ENCODE measurements at places on chromosomes 12 and 14.

DNA sequence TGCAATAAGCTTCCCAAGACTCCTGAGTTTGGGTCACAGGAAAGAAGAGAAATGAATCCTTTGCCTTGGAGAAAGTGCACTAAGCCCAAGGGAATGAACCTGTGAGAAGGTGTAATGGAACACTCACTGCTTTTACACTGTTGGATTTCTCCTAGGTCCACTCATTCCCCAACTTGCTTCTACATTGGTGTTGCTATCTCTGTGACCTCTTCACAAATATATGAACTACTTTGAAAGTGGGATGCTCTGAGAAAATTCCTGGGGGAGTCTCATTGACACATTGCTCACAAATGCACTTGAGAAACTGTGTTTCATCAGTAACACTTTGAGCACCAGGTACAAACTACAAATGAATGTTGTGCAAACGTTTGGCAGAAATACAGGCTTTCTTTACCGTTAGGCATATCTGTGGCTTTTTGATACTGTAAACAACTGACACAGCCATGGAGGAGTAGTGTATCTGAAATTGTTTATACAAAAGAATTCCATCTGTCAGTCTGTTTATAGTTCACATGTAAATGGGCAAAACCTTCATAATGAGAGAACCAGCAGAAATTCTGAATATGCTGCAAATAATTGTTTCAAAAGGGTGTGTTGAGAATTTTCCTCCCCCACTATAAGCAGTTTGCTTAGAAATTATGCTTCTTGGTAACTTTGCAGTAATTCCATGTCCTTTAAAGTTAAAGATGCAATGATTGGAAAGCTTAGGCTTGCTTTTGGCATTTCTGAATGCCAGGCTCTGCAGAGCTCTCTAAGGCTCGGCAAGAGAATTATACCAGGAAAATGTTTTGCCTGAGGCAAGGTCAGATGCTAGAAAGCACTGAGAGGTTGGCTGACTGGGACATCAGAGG lies 348.5 kb upstream of the DDHD1 start:
- no peak for DNase-seq

- no peak for DNase-seq
Measured at GRCh38 chr14:104929268-104930230, 4.9 kb downstream of the PLD4 start.

DNA sequence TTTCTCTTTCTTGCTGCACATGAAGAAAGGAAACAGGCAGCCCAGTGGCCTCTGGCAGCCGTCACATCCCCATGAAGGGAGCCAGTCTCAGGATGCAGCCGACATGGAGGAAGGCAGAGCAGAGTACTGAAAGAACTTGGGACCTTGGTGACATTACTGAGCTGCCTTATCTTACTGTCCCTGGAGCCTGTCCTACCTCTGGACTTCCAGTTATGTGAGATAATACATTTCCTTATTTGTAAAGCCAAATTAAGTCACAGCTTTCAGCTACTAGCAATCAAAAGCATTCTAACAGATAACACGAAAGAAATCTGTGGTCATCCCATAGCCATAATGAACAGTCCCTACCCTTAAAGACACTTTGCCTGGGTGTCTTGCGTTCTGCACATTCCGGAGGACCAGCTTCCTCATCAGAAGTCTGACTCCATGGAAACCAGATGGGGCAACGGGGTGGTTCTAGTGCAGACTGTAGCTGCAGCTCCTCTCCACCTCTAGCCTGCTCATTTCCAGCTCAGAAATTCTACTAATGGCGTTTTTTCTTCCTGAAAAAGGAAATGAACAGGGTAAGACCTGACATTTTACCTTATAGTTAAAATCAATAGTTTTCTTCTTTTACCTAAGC lies 7.8 kb upstream of the EGLN3 start:
- DNase-seq = no peak

DNA sequence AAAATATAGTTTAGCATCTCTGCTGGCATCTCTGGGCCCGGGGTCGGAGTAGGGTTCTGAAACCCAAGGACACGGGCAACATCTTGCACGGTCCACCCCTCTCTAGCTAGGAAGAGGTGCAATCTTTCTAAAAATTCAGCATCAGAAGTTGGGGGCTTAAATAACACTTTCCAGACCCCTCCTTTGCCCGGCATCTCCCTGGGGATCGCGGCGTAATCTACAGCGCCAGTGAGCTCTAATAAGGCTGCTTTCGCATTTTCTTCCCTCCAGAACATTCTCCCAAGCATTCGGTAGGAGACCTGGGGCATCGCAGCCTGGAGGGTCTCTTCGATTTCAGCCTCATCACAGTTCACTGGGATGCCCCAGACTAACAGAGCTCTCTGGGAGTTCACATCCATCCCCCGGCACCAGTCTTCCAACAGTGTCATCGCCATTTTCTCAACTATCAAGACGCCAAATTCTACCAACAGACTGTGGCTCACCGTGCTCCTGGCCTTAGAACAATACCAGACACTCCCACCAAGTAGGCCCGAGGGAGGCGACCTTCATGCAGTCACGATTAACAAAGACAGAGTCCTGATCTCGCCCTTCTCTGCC lies 880 bp downstream of the PNMA1 start:
- no peak for DNase-seq

DNA sequence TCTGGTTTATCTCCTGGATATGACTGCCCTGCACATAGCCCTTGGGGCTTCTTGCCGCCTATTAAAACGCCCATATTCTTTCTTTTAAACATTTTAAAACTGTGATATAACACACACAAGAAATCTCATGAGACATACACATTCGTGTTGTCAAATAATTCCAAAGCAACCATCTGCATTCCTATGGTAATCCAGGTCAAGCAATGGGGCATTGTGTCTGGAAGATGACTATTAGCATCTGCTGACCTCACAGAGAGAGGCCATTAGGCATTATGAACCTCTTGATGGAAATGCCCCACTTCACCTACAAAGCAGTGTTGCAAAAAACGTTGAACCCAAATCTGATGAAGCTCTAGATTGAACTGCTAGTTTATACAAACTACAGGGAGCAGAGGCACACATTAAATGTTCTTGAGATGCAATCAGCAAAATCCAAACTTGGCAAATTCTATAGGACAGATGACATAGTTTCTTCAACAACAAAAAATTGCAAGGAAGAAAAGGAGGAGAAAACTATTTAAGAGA lies 513.8 kb upstream of the CCDC196 start:
- DNase-seq = no peak

- DNase-seq = no peak
Measured at GRCh38 chr12:58105225-58106119, 164.1 kb downstream of the ATP23 start.

DNA sequence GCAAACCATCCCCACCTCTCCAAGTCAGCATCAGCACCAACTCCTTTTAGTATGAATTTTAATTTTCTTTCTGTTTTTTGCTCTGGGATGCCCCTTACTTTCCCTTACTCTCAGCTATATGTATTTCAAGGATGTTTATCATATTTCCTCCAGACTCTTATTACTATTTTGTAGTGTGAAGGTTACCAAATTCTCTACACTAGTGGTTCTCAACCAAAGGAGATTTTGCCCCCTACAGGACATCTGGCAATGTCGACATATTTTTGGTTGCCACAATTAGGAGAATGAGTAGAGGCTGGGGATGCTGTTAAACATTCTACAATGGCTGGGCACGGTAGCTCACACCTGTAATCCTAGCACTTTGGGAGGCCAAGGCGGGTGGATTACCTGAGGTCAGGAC lies 29.1 kb upstream of the SOS2 start:
- no peak for DNase-seq

GRCh38 chr12:19409376-19409775 lies 29.9 kb upstream of the AEBP2 start:
- DNase-seq = no peak

- no peak for DNase-seq
Measured at GRCh38 chr12:46933947-46934346, 108.2 kb upstream of the SLC38A4 start.

- no peak for DNase-seq
Measured at GRCh38 chr12:90234472-90234871, 525.8 kb upstream of the ATP2B1 start.

Data from NCI-H1048 (cell line).